ENCODE measurements at places on chromosomes 12 and 14.

DNA sequence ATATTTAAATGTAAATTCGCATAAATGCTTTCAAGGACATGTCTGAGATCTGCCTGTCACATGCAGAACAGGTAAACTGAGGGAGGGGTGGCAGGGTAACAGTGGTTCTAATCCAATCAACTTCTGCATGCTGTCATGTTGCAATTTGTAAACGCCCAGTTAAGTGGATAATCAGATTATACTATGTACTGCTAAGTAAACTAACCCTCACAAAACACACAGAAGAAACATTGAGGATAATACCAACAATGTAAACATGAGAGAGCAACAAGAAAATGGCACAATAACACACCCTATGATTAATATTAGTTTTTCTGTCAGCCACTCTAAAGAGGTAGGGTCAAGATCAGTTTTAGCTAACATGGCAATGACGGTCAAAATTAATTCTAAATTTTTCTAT lies 123.7 kb downstream of the KIF21A start:
- no peak for DNase-seq

DNA sequence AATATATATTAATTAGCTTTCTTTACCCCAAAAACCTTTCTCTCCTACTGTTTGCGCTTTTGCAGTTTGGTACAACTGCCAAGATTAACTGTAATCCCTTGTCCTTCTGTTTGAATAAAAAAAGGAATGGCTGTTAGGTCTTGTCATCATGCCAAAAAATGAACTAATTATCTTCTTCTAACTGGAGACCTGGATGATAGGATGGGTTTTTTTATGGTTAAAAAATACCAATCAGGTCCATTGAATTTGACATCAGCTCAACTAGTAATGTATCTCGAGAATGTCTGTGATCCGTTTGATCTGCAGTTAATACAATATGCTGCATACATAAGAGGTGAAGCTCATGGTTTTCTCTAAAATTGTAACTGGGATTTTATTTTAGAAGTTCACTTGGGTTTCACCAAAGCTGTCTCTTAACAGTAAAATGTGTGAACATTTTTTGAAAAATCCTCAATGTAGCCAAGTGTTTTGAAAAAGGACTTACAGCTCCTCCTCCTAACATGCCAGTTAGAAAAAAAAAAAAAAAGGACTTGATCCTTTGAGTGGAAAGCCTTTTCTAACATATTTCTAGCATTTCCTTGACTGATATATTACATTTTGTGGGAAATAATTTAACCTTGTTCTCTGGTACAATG lies 96.8 kb downstream of the SRGAP1 start:
- no peak for DNase-seq

GRCh38 chr12:16019136-16019535 lies 108.0 kb downstream of the DERA start:
- DNase-seq = peak; percentile 61

- peak; percentile 83 for DNase-seq
Measured at GRCh38 chr12:58509116-58509885, 411.0 kb downstream of the LRIG3 start.

DNA sequence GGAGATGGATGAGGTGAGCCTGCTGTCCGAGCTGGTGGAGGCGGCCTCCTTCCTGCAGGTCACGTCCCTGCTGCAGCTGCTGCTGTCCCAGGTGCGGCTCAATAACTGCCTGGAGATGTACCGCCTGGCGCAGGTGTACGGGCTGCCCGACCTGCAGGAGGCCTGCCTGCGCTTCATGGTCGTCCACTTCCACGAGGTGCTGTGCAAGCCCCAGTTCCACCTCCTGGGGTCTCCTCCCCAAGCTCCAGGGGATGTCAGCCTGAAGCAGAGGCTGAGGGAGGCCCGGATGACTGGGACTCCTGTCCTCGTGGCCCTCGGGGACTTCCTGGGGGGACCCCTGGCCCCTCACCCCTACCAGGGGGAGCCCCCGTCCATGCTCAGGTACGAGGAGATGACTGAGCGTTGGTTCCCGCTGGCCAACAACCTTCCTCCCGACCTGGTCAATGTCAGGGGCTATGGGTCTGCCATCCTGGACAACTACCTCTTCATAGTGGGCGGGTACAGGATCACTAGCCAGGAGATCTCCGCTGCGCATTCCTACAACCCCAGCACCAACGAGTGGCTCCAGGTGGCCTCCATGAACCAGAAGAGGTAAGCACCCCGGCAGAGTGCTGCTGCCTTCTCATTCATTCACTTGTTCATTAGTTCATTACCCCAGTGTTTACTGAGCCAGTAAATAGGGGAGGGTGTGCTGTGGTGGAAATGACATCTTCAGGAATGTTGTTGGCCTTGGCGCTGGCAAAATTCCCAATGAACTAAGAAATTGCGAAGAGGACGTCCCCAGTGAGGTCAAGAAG lies 774 bp upstream of the MANSC4 start:
- peak; percentile 53 for DNase-seq

DNA sequence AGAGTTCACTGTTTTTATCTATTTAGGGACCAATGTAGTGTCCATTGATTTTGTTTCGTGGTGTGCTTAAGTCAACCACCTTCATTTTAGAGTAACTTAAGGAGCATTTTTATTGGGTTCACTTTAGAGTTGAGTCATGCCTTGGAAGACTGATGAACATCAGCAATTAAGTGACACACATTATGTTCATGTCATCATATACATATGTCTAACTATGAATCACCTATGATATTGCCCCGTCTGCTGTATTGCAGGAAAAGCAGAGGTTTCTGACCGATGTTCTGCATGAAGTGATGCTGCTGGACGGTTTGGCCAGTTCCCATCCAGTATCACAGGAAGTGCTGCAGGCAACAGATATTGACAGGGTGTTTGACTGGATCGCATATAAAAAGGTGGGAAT lies 227.1 kb downstream of the TRHDE start:
- DNase-seq = no peak

GRCh38 chr12:54592316-54592715 lies 3.9 kb upstream of the PPP1R1A start:
- no peak for DNase-seq

GRCh38 chr14:89236851-89237250 lies 180.2 kb downstream of the FOXN3 start:
- peak; percentile 56 for DNase-seq

GRCh38 chr12:96246926-96247505 lies 52.8 kb downstream of the ELK3 start:
- DNase-seq = no peak

- DNase-seq = peak; percentile 30
Measured at GRCh38 chr12:65643595-65644386, 180.5 kb upstream of the HMGA2 start.

GRCh38 chr14:63542231-63542999 lies 762 bp downstream of the PPP2R5E start:
- DNase-seq = peak; percentile 21

DNA sequence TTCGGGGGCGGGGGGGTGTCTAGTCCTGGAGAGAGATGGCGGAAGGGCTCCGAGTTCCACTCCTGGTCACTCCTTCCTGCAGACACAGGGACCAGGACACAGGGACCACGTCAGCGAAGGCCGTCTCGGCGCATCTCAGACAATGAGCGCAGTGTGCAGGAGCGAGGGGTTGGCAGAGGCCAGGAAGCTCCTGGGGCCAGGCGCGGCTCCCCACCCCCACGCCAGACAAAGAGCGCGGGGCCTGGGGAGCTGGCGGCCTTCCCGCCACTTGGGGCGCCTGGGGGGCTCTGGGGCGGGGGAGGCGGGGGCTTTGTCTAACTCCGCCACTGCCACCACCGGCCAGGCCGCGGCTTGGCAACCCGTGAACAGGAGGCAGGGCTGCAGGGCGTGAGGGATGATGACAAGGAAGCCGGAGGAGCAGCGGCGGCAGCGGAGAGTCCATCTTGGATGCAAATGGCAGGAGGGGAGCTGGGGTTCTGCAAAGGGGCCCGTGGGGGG lies 2.2 kb downstream of the CDK2AP1 start:
- DNase-seq = peak; percentile 83

DNA sequence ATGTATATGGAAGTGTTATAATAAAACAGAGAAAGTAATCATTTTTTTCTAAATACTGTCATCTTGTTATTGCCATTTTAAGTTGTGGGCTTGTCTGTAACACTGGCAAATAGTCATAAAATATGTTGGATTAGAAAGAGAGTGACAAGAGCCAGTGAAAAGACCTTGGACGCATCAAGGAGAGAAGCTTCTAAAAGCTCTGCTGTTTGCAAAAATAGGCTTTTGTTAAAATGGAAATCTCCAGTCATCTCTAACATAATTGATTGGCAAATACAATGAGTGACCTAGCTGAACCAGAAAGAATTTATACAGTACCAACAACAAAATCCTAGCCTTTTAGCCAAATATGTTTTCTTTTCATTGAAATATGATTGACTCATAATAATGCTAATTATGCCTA lies 245.8 kb upstream of the RMST start:
- no peak for DNase-seq

DNA sequence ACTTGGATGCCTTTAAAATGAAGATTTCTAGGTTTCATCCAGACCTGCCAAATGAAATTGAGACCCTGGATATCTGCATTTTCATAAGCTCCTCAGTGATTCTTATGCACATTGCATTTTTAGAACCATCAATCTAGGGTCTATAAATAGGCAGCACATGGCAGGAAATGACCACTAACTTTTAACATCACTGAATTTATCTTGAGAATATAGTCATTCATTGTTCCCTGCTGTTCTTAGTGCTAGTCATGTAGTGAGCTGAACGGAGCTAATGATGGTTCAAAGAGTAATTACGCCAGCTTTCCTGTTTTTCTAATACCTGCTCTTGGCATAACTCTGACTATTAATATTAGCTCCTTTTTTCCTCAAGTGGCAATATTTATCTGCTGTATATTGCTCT lies 91.6 kb downstream of the TPH2 start:
- DNase-seq = no peak

GRCh38 chr14:104136472-104137296 lies 1.7 kb upstream of the KIF26A start:
- no peak for DNase-seq

GRCh38 chr12:6507102-6507998 lies 13.4 kb downstream of the NCAPD2 start:
- DNase-seq = peak; percentile 68

DNA sequence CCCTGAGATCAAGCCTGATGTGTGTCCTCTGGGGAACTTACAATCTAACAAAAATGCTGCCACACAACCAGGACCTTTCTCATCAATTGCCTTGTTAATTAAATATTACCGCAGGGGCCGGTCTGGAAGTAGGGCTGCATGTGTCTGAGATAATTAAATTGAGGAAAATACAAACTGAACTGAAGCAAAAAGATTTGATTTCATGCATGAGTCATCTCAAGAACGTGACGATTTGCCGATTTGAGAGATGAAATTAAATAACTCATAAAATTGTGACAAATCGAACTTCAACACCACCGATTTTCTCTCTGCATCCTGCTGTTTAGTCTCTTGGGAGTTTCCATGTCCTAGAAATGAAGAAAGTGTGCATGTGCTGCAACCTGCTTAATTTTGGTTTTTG lies 94.6 kb upstream of the DAAM1 start:
- no peak for DNase-seq

DNA sequence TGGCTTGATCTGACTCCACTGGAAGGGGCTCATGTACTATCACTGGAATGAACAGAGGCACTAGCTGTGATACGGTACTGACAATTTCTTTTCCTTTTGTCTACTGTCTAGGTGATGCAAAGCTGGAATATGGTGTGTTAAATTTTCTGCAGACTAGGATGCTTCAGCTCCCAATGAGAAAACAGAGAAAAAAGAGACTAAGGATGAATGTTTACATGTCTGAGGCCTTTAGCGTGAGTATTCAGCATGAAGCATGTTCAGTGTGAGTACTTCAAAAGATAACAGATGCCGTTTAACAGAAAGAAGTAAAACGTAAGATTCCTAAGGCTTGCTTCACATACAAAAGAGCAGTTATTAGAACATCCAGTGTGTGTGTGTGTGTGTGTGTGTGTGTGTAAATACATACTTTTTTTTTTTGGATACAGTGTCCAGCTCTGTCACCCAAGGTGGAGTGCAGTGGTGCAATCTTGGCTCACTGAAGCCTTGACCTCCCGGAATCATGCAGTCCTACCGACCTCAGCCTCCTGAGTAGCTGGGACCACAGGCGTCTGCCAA lies 92.3 kb upstream of the FERMT2 start:
- DNase-seq = no peak

GRCh38 chr12:129701631-129702101 lies 202.2 kb downstream of the TMEM132D start:
- DNase-seq = no peak

DNA sequence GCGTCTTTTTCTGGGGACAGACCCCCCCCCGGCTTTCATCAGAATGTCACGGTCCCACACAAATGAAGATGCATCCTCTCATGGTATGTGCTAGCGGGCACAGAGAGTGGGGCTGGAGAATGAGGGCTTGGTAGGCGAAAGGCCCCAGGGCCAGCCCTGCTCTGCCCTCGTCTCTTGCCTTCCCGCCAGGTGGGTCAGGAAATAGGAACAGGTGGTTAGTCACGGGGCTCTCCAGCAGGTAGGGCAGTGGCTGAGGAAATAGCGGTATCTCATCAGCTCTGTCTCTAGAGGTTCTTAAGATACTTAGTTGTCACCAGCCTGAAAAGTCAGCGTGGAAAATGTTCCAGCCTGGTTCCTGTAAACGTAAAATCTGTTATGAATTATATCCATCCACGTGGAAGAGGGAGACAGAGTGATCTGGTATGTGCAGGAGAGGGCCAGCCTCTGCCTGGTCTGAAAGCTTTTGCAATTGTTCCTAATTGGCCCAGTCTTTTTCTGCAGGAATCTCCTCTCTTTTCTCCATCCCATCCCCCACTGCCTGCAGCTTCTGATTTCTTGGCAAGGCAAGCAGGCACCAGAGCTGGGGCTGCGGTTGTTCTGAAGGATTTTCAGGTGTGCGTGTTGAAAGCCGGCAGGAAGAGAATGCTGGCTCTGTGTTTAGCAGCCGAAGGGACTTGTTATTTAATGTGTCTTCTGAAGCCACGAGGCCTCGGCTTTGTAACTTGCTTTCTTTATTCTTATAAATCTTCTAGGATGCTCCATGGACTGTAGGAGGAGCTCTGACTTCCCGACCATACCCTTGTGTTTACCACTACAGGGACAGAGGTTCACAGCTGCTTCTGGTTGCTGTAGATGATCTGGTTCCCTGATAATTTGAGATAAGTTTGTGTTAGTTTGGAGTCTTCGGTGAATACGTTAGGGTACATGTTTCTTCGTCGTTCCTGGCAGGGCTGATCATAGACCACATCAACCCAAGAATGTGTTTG lies 131.1 kb downstream of the CACNA1C start:
- DNase-seq = peak; percentile 60

DNA sequence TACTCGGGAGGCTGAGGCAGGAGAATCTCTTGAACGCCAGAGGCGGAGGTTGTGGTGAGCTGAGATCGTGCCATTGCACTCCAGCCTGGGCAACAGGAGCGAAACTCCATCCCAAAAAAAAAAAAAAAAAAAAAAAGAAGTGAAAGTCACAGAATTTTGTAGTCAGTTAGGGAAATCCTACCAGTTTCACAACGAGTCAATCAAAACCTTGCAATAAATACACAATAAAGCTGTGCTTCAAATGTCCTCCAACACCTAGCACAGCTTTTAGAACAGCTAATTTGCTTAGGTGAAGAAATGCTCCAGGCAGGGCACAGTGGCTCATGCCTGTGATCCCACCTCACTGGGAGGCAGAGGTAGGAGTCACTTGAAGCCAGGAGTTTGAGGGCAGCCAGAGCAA lies 112.8 kb upstream of the ATF7IP start:
- no peak for DNase-seq

- no peak for DNase-seq
Measured at GRCh38 chr12:126191031-126191891, 1126.0 kb downstream of the AACS start.

- peak; percentile 29 for DNase-seq
Measured at GRCh38 chr14:68143341-68143841, 323.8 kb downstream of the RAD51B start.

- DNase-seq = no peak
Measured at GRCh38 chr14:33464254-33464962, 486.5 kb downstream of the EGLN3 start.

All from fibroblast of skin of back (primary cell).